Effector memory CD4-positive, alpha-beta T cell (primary cell): ENCODE measurements at places on chromosomes 13 and 19.
A peak's percentile ranks its signal among the peaks of the same experiment; 100 is the strongest.

DNA sequence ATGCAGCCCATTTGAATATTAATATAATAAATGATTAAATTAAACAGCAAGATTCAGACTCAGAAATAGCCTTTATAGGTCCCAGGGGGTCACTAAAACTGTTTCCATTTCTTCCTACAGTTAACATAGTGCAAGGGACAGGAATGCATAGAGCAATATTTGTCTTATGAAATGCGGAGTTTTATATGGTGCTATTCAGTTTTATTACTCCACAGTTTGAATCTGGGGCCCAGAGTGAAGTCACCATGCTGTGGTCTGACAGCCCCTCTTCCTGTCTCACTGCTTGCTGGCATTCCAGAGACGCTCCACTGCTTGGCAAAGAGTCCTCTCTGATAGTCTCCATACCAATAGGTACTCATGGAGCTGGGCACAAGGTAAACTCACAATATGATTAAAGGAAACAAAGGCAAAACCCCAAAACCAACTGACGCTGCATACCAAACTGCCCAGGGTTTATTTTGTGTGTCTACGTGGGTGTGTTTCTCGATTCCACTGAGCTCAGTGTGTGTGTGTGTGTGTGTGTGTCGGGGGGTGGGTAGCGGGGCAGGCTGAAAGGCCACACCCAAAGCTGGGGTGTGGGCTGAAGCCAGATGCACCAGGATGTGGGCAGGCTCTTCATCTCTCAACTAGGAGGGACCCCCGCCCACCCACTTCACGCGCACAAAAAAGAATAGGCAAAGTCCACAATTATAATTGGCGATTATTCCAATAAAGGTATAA lies 277.9 kb downstream of the TSHZ3 start:
- no peaks in the 10 kb centered on the region for H3K36me3 ChIP-seq
- no peaks in the 10 kb centered on the region for H3K4me1 ChIP-seq
- no peak overlapping the region for H3K4me3 ChIP-seq
- H3K27me3 ChIP-seq: no peaks in the 10 kb centered on the region
- no peak overlapping the region for H3K27ac ChIP-seq

DNA sequence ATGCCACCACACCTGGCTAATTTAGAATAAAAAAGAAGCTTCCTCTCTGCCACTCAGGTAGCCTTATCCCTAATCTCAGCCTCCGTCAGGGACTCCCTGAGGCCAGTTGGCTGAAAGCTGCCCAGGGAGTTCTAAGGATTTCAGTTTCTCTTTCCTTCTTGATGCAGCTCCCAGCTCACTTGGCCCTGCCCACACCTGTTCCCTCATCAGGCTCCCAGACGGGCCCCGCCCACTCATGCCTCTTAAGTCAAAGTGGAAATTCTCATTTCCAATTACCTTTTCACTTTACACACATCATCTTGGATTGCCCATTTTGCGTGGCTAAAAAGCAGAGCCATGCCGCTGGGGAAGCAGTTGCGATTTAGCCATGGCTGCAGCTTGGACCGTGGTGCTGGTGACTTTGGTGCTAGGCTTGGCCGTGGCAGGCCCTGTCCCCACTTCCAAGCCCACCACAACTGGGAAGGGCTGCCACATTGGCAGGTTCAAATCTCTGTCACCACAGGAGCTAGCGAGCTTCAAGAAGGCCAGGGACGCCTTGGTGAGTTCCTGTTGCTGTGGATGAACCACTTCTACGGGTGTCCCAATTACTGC lies at the start of gene IFNL1:
Gene IFNL1 (plus strand): TSS at position 353 of the 591 bp plus-strand sequence. CDS start 15 bp downstream, at position 368.
- peaks cover 4% of the 10 kb centered on the region for H3K4me1 ChIP-seq
- no peak within 1 kb of the TSS for H3K4me3 ChIP-seq
- no peak within 1 kb of the TSS for H3K27ac ChIP-seq
- DNase-seq: no peak
- H3K36me3 ChIP-seq: no peaks in the 10 kb centered on the region

GRCh38 chr19:39481229-39481545 lies 549 bp downstream of the TIMM50 start:
- DNase-seq: no peak
- H3K36me3 ChIP-seq: peaks cover 15% of the 10 kb centered on the region
- H3K27me3 ChIP-seq: no peaks in the 10 kb centered on the region
- peak overlapping the region; percentile 79 for H3K27ac ChIP-seq

DNA sequence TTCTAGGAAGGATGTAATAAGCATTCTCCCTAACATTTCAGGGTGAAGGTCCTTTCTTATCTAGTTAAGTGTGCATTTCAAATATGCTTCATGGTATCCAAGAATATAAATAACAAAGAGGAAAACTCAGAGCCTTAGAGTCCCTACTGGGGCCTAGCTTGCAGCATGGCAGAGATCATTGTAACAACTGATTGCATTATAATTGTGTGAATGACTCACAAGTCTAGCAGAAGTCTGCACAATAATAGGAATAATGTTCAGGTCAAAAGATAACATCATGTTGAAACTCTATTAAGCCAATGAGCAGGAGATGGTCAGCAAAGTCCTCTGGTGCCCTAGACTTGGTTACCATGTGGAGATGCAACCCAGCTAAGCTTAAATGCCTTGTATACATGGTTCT lies 3.4 kb downstream of the POSTN start:
- H3K27ac ChIP-seq: no peak overlapping the region
- no peaks in the 10 kb centered on the region for H3K4me1 ChIP-seq
- H3K27me3 ChIP-seq: no peaks in the 10 kb centered on the region
- H3K4me3 ChIP-seq: no peak overlapping the region
- no peak for DNase-seq
- H3K36me3 ChIP-seq: no peaks in the 10 kb centered on the region

DNA sequence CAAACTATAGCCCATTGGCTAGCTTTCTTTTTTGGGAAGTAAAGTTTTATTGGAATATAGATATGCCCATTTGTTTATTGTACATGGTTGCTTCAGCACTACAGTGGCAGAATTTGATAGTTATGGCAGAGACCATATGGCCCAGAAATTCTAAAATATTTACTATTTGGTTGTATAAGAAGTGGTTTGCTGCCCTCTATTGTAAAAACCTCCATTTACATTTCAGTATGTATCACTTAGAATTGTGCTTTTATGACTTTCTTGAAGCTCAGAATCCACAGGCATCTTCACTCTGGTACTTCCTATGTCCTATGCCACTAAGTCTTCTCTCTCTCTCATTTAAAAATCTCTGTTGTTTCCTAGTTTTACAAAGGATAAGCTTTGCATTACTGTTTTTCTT lies 37.7 kb downstream of the DLEU7 start:
- no peak overlapping the region for H3K4me3 ChIP-seq
- H3K4me1 ChIP-seq: no peaks in the 10 kb centered on the region
- no peak for DNase-seq
- H3K36me3 ChIP-seq: no peaks in the 10 kb centered on the region
- no peak overlapping the region for H3K27ac ChIP-seq
